Esophagus squamous epithelium (tissue), 5 donors: ENCODE measurements at places on chromosomes 1 and 21.

- DNase-seq, result no peak
Measured at GRCh38 chr1:79441238-79441637, 434.7 kb upstream of the ADGRL4 start.

DNA sequence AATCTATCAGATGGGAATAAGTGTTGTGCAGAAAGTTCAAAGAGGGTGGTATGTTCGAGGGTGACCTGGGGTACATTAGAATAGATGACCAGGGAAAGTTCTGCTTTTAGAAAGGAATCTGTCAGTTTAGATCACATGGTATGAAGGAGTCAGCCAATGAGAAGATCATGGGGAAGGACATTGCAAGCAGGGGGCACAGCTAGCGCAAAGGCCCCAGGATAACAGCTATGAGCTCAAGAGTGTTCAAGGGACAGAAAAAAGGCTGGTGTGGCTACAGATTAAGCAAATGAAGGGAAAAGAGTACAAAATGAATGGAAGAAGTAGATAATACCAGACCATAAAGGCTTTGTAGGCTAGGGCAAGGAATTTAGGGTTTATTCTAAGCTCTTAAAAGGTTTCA lies 8.6 kb downstream of the LEPR start:
- no peak for DNase-seq

DNA sequence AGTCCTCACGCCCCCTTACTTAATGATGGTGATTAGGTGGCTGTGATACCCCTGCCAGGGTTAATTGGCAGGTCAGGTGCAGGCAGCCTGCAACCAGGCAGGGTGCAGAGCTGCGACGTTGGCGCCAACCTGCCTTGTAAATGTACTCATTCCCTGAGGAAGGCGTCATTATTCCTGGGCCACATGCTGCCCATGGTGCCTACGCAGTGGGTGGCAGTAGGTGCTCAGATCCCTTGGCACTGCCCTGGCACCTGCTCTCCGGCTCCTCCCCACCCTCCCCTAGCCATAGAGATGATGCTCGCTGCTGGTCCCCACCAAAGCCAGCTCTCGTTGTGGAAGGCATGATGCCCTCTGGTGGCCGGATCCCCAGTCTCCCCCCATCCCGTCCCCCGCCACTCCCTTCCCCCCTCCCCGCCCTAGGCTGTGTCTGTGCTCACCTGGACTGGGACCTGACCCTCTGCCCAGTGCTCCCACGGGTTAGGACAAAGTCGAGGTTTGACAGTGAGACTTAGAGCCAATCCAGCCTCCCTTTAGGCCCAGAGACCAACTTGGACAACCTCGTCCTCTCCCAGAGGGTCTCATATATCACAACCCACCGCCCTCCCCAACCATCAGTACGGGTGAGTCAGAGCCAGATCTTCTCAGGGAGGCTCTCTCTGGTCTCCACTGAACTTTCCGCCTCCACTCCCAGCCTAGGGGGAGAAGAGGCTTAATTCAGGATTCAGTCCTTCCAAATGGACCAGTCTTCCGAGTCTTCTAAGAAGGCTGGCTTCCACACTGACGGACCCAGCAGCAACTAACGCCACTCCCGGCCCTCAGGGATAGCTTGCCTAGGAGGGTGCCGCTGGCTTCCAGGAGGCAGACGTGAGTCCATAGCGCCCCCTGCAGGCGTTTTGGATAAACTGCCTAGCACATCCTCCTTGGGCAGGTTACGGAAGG lies 5.7 kb downstream of the KRTCAP2 start:
- no peak for DNase-seq

GRCh38 chr1:205493241-205494085 lies 11.0 kb upstream of the CDK18 start:
- no peak for DNase-seq

DNA sequence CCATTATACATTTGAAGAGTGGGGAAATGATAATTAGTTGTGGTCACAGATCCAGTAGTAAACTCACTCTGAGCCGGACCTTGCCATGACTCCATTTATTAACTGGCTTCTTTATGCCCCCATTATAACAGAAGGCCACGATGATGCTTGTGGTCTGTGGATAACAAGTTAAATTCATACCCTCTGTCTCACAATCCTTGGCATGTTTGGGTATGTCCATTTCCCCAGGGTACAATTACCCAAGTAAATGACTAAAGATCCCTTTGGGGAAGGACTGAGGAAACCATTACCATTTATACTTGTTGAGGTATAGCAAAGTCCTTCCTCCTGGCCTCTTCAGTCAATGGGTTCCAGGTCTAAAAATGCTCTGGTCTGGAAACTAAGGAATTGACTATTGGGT lies 7.3 kb upstream of the USP1 start:
- no peak for DNase-seq

DNA sequence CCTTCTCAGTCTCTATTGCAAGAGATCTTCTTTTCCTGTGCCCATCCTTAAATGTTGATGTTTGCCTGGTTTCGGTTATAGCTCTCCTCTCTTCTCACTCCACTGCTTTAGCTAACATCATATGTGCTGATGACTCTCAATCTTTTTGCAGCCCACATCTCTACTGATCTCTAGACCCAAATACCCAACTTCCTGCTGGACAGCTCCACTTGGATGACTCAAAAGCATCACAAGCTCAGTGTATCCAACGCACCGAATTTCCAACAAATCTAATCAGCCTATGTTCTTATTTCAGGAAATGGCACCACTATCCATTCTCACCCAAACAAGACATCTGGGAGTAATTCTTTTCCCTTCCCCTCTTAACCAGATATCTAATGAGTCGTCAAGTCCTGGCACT lies 79.1 kb upstream of the ARTN start:
- DNase-seq, result no peak

- DNase-seq, result no peak
Measured at GRCh38 chr1:34710812-34711211, 44.0 kb upstream of the GJB5 start.

GRCh38 chr1:79079770-79080169 lies 73.2 kb upstream of the ADGRL4 start:
- DNase-seq, result no peak

- DNase-seq, result no peak
Measured at GRCh38 chr1:59204001-59204400, 92.9 kb upstream of the FGGY start.

- no peak for DNase-seq
Measured at GRCh38 chr1:163213626-163214025, 10.9 kb upstream of the RGS5 start.

GRCh38 chr21:26506956-26507355 lies 66.1 kb downstream of the CYYR1 start:
- DNase-seq, result no peak

- no peak for DNase-seq
Measured at GRCh38 chr1:162023181-162023546, 505 bp downstream of the OLFML2B start.

DNA sequence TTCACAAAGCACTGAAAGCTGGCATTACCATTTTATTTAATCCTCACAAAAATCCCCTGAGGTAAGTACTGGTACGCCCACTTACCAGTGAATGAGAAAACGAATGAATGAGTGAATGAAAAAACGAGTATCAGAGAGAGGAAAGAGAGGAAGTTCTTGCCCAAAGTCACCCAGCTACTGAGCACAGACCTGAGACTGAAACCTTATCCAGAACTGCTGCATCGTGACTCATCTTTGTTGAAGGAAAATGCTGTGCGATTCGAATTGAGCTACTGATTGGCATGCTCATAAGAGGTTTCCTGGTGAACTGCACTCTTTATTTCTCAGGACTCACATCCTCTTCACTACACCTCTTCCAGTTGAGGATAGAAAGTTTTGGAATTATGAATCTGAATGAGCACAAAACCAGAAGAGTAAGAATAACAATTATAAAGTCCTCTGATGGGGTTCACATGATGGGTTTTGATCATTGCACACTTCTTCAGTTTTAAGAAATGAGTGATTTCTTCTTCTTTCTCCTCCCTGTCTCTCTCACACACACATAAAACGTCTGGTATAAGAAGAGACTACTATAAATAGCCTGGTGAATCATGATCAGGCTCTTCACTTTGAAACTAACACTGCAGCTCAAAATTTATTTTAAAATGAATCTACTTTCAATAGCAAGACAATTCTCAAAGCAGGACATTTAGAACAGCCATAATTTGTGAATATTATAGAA lies 32.1 kb downstream of the IL12RB2 start:
- no peak for DNase-seq
